ENCODE measurements at places on chromosomes 2 and 18.

DNA sequence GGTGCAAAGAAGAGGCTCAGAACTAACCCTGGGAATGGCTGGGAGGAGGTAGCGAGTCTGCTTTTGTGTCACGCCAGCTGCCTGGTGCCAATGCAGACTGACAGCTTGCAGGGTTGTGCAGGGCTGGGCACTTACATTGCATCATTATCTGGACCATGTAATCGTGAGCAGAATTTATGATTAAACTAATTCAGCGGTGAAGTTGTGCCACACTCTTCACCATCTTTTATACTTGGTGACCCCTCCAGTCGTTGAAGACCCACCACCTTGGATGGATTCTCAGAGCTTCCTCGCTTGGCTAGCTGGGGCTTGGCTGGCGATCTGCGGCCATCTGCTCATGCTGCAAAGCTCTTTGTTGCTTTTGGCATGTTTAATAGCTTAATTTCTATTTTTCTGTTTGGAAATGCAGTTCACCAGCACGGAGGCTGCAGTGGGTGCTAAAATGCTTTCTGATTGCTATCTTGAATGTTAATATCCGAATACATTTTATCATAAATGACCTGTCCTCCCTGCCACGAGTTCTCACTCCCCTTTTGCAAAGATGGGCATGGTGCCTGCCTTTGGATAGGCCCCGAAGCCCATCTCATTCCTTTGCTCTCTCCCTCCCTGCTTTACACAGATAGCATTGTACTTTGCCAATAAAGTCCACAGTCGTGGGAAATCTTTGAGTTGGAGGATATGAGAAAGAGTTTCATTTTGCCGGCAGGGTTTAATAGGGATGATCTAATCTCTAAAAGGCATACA is 188.2 kb downstream of the PRKCE start:
- DNase-seq, result no peak

GRCh38 chr2:217588266-217588665 is 414.5 kb downstream of the TNS1 start:
- no peak for DNase-seq

GRCh38 chr18:56166914-56167313 is 471.5 kb downstream of the TXNL1 start:
- no peak for DNase-seq

- no peak for DNase-seq
These were observed 143.0 kb upstream of the MYCN start for GRCh38 chr2:15797231-15797938.

DNA sequence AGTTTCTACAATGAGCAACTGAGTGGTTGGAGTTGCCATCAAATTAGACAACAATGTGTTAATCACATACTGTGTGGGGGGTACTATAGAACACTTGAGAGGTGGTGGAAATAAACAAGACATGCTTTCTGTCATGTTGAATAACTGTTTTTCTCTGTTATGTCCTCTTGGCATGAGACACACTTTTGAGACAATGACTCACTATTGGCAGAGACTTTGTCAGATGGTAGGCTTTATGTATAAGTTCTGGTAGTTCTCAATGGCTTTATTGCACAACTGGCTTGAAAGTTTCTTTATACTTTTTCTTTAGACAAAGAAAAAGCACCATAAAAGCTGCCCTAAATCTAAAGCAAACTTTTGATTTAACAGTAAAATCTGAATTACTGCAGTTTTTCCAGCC is 578.7 kb downstream of the ADCYAP1 start:
- DNase-seq, result no peak

DNA sequence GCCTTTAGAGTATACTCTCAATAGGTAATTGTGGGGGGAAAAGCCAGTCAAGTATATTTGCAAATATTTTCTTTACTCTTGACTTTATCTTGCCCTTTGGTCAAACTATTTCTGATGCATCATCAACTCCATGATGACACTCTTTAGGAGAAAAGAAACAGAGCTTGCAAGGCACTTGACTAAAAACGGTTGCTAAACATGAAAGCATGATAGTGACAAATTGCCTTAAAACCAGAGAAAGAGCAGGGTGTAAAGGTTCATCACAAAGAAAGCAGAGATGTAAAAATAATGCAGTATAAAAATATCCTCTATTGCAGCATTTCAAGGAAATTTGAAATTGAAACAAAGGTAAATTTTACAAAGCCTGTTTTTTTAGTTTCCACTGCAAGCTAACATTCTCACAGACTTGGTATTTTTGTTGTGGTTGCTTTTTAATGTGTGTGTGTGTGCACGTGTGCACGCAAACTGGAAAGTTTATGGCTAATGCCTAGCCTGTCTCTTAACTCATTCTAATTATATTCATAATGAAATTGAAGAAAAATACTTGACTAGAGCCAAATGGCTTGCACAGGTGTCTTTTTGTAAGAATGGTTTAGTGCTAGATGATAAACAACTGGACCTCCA is 503.6 kb downstream of the ARHGAP15 start:
- DNase-seq, result no peak

All from stimulated activated CD4-positive, alpha-beta T cell treated with anti-CD3 and anti-CD28 coated beads, Interleukin-4, amount 100 ng/mL, for 1 hour (primary cell).